Kidney tubule cell (primary cell): ENCODE measurements at places on chromosomes 4 and X.

DNA sequence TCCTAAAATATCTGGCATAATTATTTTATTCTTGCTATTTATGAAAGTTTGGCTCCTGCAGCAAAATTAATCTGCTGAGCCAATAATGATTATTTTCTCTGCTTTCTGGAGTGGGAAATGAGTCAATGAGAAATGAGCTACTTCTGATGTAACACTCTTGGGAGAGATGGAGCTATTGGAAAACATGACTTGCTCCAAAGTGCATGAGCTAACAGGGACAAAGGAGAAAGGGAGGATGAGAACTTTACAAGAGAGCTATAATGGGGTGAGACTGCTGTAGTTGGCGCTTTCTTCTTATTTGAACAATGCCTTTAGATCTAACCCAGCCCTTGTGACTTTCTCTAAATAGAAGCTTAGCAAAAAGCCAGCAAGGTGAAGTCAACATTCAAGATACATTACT, 615.1 kb downstream of the ANKRD50 start:
- DNase-seq: no peak

DNA sequence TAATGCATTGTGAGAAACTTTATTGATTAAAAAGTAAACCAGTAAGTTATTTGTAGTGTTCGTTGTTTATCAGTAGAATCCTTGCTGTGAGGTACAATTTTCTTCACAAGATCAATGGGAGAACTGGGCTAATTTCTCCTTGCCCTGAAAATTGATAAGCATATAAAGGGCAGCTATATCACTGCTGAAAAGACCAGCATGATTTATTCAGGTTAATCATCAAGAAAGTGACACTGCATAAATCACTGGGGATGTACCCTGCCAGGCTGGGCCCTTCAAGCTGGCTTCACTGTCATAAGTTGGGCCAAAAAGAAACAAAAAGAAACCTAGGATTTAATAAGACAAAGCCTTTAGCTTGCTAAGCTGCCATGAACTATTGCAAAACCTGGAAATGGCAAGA, 746.7 kb downstream of the STPG2 start:
- no peak for DNase-seq

GRCh38 chr4:55725057-55725456, 89.0 kb upstream of the NMU start:
- DNase-seq: no peak

DNA sequence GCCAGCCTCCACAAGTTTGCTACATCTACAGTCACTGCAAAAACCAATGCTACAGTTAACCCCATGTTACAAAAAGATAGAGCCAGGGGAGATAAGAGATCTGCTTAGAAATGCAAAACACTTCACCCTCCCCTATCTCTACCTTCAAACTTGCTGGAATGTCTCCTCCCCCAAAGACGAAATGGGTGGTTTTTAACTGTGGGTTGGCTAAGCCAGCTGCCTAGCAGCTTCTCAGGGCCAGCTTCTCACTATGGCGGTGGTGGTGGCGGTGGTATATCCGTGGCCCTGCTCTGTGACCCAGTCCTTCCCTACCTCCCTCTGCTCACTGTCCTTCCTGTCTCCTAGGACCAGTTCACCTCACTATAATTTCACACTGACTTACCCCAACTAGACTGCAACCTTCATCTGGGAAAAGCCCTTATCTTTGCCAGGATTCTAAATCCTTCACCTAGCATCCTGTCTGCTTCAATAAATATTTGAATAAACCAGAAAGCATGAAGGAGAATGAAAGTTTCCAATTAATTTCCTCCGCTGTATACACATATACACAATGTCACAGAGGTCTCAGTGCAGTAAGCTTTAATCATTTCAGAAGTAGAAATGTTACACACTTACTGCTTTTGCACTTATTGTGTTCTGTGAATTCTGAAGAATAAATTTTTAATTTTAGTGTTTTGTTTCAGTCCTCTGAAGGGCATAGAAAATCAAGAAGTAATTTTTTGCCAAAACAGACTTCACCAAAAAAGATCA, 46.3 kb downstream of the SH3KBP1 start:
- DNase-seq: no peak

DNA sequence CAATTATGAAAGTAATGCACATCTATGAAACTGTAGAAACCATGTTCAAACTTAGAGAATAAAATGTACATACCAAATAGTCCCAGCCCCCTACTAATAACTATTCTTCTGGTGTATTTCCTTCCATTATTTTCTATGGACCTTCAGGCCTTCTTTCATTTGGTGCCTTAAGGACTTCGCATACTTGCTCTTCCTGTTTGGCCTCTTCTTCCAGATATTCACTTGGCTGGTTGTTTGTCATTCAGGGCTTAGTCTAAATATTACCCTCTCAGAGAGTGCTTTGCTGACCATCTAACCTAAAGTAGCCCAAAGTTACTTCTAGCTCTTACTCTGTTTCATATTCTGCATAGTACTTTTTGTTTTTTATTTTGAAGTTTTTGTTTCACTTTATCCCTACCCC, 70.3 kb upstream of the ARMCX2 start:
- no peak for DNase-seq

GRCh38 chr4:53059256-53059655, 197.1 kb downstream of the RASL11B start:
- no peak for DNase-seq

- peak; percentile 88 for DNase-seq
These were observed at the start of gene ZNF827 for GRCh38 chr4:145938618-145939440. Gene ZNF827, minus strand, starts transcription at chr4:145938823. Its CDS starts 416 bp downstream, at chr4:145938407.

GRCh38 chrX:124497386-124497785, 151.0 kb downstream of the SH2D1A start:
- peak; percentile 61 for DNase-seq

DNA sequence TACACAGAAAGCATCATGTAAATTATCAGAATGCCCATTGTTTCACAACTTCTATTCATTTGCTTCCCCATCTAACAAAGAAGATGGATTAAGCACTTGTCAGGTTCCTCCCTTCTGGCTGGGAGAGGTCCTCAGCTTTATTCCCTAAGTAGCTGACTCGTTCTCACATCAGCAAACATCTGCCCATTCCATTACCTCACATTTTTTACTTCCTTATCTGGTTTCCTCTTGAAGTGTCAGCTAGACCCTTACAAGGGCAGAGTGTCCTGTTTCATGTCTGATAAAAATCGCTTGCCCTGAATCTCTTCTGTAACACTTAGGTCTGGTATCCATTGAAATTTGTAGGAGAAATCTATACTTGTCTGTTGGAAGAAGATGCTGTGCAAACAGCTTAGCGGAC, 34.7 kb downstream of the TMPRSS11A start:
- DNase-seq: peak; percentile 64

DNA sequence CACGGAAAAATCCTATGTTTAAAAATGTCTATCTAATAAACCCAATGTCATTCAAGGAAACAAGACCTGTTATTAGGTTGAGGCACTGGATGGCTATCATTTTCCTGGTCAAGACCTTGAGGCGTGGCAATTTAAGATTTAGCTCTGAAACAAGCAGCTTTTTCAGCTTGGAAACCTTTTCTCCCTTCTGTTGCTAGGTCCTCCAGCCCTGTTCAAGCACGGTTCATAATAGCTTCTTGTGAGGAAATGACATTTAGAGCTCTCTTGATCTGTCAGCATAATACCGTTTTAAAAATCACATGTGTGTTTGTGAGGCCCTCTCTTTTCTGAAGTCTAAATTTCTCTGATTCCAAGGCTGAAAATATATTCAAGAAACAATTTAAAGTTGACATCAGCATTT, 133.6 kb upstream of the GRPR start:
- DNase-seq: no peak

- DNase-seq: no peak
These were observed 4.5 kb downstream of the NALF2 start for GRCh38 chrX:69508610-69509009.

GRCh38 chr4:952881-953573, 20.3 kb downstream of the DGKQ start:
- no peak for DNase-seq

DNA sequence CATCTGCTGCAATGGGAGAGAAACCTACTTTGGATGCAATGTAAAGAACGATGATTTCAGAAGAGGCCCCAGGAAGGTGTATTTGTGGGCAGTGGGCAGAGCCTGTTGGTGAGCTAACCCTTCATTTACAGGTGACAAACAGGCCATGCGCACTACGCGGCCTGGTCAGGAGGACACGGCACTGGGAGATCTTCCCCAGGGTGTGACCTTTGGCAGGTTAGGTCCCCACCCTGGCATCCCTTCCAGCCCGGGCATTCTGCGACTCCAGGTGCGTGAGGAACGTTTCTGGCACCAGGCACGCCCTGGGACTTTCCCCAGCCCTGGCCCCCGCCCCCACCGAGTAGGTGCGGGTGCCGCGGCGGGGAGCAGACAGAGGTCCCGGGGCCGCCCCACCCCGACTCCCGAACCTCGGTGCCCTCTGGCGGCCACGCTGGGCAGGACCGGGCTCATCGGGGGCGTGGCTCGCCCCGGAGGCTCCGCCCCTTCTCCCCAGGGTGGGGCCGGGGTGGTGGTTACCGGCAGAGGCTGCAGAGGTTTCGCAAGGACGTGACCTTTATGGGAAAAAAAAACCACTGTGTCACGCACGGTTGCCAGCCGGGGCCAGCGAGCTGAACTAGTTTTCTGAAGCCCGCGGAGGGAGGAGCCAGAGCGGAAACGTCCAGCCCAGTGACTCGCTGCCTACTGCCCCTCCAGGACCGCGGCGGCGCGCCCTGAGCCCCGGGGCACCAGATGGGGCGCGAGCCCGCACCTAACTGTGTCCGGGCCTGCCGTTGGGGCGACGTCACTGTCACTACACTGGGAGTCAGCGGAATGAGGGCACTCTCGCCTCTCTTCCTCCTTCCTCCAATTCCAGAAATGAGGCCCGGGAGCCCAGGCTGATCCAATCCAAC, 5.0 kb upstream of the NYX start:
- DNase-seq: peak; percentile 90

DNA sequence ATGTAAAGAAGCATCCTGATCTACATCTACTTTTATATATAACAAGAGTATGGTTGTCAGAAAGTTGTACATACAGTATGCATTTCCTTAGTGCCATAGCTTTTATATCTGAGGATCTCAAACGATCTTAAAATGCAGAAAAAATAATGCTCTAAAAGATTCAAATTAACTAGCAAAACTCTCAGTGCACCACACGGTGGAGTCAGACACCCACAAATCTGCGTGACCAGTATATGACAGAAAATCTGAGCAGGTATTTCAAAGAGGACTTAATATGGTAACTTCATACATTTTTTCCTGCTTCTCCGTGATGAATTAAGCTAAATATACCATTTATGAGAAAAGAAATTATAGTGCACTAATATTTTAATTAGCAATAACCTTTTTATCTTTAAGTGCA, 803.0 kb downstream of the DMD start:
- no peak for DNase-seq

DNA sequence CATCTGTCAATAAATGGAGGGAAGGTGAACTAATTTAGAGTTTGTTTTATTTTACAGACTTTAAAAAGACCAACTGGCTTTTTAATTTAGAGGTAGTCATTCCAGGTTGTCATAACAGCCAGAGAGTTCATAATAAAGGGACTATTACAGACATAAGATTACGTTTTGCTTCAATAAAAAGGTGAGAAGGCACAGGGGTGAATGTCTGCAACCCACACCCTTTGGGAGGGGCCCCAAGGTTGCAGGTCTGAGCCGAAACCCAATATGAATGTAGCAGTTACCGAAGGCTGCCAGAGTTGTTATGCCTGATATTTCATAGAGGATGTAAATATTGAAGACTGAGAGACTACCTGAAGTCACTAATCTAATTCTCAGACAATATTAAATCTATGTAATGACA, 329.7 kb upstream of the GALNT7 start:
- DNase-seq: no peak

- no peak for DNase-seq
These were observed 35.9 kb downstream of the HMX1 start for GRCh38 chr4:8835521-8836365.

GRCh38 chrX:250965-251364, 30.2 kb upstream of the PLCXD1 start:
- DNase-seq: no peak

DNA sequence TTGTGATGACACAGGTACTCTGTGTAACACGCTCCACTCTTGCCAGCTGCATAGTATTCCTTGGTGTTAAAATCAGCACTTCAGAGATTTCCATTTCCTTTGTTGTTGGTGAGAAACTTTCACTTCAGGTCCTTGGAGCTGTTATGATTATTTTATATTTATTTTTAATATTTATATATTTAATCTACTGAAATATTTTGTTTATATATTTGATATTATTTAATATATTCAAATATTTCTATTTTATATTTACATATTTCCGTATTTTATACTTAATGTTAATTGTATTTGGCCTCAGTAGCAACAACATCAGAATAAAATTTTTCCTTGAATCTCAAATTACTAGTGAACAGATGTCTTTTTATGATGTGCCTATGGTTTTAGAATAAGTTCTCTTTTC, 225.3 kb downstream of the MAGEB17 start:
- no peak for DNase-seq

GRCh38 chr4:96775501-96775900, 935.6 kb downstream of the PDHA2 start:
- no peak for DNase-seq

DNA sequence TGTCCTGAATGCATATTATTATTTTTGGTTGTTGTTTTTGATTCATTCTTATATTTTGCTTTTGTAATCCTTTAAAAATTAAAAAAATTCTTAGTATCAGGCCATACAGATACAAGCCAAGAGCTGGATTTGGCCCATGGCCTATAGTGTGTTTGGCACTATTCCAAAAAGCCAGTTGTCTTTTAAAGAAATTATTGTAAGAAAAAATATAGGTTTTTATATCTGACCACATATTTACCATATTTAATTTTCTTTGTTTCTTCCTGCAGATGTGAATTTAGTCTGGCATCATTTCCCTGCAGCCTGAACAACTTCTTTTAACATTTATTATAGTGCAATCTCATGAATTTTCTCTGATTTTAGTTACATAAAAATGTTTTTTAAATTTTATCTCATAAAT, 652.8 kb upstream of the NR3C2 start:
- no peak for DNase-seq

- peak; percentile 46 for DNase-seq
These were observed 130.8 kb downstream of the ANAPC10 start for GRCh38 chr4:144967161-144967560.

DNA sequence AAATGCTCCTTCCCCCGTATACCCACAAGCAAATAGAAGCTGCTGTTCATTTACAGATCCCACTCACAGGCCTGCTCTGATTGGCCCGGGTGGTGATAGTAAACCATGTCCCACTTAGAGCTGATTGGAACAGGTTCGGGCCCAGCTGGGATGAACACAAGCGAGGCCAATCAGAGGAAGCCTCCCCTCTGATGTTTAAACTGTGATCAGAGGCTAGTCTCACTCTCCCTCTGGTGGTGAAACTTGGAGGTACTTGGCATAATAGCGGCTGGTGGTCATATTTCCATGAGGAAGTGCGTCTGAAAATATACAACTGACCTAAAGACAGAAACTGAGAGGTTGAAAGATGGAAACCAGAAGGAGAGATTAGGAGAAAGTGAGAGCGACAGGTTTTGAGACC, 51.5 kb upstream of the TRPC3 start:
- peak; percentile 27 for DNase-seq

DNA sequence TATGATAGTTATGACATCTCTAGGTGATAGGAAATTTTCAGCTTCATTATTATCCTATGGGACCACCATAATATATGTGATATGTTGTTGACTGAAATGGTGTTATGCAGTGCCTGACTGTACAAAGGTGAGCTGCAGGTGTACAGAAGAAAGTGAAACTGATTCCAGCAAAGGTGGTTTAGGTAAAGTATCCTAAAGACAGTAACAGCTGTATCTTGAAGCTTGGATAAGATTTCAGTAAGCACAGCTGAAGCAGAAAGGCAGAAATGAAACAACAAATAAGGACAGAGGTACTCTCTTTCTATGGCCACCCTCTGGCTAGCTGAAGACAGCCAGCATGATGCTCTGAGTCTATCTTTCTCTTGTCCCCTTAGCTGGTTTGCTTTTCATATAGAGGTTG, 30.0 kb upstream of the PGK1 start:
- no peak for DNase-seq

GRCh38 chr4:54384563-54384962, 155.5 kb downstream of the PDGFRA start:
- peak; percentile 19 for DNase-seq
